ENCODE measurements at places on chromosomes 2 and 18. TPM values are rescaled to one million over a fixed set of nuclear protein-coding genes. Genes with fewer than 3 reads are reported as not detected.

TEX44 gene
- polyA plus RNA-seq, result not detected

PLGLB2 gene
- 11.5 TPM for polyA plus RNA-seq

DNA sequence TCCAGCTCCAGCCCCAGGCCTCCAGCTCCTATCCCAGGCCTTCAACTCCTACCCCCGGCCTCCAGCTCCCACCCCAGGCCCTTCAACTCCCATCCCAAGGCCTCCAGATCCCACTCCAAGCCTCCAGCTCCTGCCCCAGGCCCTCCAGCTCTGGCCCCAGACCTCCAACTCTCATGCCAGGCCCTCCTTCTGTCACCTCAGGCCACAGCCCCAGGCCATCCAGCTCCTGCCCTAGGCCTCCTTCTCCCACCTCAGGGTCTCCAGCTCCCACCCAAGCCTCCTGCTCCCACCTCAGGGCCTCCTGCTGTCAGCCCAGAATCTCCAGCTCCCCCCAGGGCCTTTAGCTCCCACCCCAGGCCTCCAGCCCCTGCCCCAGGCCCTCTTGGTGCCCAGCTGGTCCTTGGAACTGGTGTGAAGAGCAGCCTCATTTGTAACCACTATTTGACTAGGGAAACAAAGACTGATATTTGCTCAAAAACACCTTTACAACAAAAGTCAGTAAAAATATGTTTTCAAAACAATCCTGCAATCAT, 67.8 kb upstream of the SALL3 start:
- DNase-seq, result no peak

GRCh38 chr2:224876522-224876921, 160.4 kb upstream of the CCDC195 start:
- no peak for DNase-seq

DNA sequence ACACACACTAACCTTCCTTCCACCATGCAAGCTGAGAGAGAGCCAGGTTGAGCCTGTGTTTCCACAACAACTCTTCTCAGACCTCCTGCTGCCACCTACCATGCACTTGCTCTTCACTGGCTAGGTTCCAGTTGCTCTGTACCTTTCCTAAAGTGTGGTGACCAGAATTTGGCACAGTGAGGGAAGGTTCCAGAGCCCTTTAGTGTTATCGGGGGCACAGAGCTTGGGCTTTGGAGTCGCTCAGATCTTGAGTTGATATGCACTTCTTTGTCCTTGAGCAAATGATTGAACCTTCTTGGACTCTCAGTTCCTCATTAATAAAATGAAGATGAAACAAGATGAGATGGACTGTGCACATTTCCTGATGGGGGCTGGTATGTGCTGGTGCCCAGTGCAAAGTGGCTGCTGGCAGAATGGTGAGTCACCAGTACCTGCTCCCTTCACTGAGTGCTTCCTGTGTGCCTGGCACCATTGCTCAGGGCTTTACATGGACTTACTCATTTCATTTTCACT, 47.1 kb downstream of the NEDD4L start:
- DNase-seq, result no peak

DNA sequence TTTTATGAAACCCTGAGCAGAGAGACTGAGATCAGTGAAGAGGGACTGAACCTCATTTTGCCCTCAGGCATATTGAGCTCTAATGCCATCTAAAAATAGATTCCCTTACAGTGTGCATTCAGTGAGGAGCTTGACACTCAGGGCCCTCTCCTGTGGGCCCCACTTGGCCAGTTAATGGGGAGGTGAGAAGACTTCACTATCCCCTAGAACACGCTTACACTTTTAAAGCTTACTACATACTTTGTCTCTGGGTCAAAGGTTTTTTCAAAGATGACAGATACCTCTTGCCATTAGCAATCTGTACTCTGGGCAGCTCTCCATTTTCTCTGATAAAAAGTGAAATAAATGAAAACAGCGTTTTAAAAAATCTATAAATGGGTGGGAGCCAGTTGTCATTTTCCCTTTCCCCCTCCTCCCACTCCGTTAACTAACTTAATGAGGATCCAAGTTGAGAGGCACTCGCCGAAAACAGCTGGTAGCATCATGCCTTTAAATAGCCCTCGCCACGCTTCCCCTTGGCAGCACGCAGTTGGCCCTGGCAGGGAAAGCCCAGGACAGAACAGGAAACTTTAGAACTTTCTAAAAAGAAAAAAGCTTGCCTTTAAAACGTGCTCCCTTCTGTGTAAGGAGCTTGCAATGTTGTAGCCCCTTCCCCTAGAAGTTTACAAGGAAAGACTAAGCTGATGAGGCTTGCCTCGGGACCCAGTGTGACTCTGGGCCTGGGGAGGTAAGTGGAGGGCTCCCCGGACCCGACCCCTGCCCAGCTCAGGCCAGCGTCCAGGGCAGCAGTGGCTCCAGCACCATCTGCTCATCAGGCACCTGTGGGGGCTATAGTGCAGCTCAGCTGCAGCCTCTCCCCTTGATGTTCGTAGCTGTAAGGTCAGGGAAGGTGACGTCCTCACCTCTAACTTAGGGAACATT, 58.8 kb upstream of the FOSL2 start:
- no peak for DNase-seq

GRCh38 chr18:40366521-40366920, 1588.5 kb upstream of the PIK3C3 start:
- DNase-seq, result no peak

- DNase-seq, result no peak
Observed at GRCh38 chr2:117170897-117171296, 643.6 kb upstream of the DDX18 start.

DNA sequence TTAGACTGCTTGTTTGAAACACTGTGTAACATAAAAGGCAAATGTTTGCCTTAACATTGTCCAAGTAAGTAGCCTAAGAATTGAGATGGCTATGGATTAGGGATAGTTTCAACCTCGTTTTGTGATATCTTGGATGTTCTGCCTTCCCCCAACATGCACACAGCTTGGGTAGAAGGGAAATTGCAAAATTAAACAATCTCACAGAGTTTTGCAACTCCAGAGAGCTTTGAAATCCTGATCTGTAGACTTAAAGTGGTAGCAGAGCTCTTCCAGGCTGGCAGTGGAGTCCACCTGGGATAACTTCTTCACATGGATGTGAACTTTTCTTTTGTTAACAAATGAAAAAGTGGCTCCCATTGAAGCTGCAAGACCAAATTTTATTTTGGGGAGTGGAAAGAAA, 59.6 kb downstream of the CHRNA1 start:
- no peak for DNase-seq

DNA sequence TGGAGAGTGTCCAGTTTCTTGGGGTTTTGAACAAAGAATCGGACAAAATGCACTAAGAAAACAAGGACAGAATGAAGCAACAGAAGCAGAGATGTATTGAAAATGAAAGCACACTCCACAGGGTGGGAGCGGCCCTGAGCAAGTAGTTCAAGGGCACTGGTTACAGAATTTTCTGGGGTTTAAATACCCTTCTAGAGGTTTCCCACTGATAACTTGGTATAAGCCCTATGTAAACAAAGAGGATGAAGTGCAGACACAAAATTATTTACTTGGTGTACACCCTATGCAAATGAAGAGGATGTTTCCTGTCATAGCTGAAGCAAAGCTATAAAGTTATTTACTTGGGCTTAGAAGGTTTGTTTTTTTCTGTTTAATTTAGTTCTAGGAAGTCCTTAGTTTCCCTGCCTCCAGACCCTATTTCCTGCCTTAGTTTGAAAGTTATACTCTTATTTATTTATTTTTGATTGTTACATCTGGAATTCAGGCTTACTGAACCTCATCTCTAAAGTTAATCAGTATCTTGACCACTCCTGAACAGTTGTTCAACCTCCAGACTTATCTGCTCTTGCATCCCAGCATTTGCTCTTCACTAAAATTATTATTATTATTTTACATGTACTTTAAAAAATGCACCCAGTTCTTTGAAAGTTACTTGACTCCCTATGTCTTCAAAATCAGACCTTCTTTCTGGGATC, 193.5 kb downstream of the SPP2 start:
- no peak for DNase-seq

- no peak for DNase-seq
Observed at GRCh38 chr2:82591718-82592117, 1867.4 kb downstream of the SUCLG1 start.

DNA sequence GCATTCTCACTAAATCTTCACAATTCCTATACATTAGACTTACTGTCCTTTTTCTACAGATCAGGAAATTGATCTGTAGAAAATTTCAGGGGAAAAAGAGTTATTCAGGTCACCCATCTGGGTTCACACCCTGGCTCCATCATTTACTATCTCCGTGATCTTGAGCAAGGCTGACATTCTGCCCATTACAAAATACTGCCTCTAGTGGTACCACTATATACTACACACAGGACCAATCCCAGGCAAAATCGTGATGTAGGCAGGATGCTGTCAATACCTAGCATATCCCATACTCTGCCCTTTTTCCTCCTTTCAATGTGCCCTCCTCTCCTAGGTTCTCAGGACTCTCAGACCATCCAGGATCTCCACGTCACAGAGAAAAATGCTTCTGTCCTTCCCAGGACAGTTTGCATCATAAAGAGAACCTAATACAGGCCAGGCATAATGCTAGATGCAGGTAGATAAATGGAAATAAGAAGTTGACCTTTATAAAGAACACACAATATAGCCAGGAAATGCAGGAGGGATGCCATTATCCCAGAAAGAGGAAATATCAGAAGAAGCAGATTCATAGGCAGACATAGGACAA, 101.9 kb downstream of the CDH20 start:
- DNase-seq, result peak; percentile 10

DNA sequence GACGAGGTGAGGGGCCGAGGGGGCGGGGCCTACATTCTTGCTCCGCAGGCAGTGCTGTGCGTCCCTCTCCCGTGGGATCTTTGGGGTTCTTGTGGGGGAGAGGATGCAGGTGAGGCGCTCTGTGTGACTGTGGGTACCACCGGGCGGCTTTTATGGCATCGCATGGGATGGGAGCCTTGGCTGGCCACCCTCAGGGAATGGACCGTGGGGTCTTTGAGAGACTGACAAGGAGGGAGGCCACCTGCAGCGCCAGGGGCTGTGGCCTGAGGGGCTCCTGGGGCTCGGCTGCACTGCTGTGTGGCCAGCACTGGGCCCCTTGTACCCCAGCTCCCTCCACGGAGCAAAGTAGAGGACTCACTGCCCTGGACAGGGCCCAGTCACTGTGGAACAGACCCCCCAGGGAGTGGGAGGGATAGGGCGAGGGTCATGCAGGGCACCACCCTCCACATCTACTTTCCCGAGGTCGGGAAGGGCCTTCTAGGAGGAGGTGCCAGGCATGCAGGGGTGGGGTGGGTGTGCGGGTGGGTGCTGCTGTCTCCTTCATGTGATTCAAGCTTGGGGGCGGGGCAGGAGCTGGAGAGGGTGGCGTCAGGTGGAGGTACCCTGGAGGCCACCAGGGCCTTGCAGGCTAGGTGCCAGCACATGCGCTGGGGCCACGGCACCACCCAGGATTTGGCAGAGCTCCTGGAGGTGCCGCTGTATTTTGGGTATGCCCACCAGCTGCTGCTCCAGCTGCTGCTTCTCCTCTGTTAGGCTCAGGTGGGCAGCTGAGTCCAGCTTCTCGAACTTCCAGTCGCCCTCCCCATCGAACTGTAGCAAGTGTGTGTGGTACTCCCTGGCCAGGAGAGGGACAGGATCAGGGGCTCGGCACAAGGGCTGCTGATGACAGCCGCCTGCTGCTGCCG, 1072.4 kb downstream of the RPIA start:
- no peak for DNase-seq

DNA sequence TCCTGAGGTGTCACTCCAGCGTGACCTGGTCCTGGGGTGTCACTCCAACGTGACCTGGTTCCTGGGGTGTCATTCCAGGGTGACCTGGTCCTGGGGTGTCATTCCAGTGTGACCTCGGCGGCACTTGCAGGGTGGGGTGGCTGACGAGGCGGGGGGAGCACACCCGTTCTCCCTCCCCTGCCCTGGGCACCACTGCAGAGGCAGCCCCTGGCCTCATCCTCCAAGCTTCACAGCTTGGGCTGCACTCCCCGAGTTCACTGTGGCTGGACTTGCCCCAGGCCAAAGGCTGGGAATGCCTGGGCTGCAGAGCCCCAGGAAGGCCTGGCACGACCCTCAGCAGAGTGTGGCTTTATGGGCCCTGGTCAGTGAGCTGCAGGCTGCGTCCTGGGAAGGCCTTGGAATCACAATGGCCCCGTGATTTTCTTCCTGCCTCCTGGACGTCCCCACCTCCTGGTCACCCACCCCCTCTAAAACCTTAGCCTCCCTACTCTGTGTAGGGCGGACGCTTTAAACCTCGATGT, 88.3 kb downstream of the NFATC1 start:
- no peak for DNase-seq

- no peak for DNase-seq
Observed at GRCh38 chr2:60936757-60937156, 55.4 kb downstream of the REL start.

- DNase-seq, result no peak
Observed at GRCh38 chr2:145038041-145038525, 518.2 kb upstream of the ZEB2 start.

DNA sequence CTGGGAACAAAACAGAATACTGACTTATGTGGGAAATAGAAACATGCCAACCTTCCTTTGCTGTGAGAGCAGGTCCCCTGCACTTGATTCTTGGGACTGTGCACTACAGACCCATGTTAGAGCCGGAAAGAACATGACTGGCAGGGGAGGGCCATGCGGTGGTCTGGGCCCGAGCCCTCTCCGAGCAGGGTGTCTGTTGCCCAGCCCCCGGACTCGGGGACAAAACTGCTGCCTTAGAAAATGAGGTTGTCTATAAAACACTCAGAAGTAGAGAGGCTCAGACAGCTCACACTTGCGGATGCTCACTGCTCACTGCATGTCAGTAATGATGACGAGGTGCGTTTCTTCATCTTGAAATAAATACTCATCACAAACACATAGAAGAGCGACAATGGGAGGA, 270.7 kb upstream of the HDAC4 start:
- DNase-seq, result no peak

- DNase-seq, result no peak
Observed at GRCh38 chr2:128531856-128532255, 213.2 kb upstream of the HS6ST1 start.

DNA sequence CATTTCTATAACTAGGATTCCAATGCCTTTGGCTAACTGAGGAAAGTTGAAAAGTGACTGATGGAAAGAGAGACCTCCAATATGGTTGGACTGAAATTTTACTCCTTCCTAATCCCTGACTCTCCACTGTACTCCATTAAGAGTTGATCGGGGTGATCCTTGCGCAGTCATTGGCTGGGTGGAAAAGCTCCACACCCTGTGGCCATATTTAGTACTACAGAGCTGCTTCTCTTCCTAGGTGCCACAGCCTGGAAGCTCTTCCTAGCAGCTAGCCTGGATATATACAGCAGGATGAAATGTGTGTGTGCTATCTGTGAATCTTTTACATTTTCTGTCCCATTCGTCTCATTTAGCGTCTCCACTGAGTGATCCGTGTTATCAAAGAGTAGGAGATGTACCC, 71.2 kb downstream of the MEP1B start:
- DNase-seq, result no peak

GRCh38 chr2:112762276-112762675, 2.1 kb downstream of the CKAP2L start:
- no peak for DNase-seq

All from hepatocyte (in vitro differentiated cells).